ENCODE measurements at places on chromosomes 6 and 20.
A peak's percentile ranks its signal among the peaks of the same experiment; 100 is the strongest.

DNA sequence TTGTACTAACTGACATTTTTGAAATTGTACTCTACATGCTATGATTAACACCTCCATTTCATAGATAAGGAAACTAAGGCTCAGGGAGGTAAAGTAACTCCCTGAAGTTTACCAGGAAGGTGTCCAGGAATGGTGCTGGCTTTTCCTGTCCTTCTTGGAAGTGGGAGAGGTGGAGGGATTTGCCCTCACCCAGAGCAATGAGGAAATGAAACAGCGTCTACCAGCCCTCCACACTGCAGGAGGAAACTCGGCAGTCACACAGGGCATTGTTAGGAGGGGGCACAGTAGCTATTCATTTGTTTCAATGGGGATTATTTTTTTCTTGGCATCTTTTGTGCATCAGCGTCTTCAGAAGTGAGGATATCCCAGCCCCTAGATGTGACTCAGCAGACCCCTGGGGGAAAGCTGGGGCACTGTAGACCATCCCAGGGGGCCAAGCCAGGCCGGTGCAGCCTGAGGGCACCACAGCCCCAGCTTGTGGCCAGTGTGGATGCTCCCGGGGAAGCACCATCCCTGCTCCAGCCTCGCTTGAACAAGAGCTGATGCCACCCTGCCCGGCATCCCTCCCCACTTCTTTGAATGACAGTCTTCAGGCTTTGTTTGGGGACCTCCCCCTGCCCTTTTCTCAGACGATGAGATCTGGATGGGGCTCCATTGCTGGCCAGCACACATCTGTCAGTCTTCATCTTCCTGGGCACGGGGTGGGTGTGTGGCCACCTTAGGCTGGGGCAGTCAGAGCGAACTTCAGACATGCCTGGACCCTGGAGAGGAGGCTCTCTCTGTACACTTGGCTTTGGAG, 224.4 kb upstream of the PMEPA1 start:
- DNase-seq, result no peak

GRCh38 chr20:32352121-32352720, 5.9 kb upstream of the ASXL1 start:
- DNase-seq, result no peak

DNA sequence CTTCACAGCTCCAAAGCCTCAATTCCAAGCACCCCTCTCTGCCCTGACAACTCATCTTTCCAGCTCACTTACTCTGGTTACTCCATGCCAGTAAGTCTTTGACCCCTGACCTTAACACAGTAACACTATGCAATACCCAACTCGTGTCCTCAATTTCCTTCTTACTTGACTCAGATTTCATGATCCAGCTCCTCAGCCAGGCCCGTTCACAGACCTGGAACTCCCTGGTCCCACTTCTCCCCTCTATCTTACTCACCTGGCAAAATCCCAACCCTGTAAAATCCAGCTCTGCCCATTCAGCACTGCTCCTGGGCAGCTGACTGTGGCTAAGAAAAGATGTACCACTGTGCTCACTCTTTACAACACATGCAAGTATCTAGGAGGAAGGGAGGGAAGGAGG, 7.9 kb downstream of the GNL1 start:
- no peak for DNase-seq

- no peak for DNase-seq
Measured at GRCh38 chr6:70864401-70864800, 92.5 kb downstream of the B3GAT2 start.

DNA sequence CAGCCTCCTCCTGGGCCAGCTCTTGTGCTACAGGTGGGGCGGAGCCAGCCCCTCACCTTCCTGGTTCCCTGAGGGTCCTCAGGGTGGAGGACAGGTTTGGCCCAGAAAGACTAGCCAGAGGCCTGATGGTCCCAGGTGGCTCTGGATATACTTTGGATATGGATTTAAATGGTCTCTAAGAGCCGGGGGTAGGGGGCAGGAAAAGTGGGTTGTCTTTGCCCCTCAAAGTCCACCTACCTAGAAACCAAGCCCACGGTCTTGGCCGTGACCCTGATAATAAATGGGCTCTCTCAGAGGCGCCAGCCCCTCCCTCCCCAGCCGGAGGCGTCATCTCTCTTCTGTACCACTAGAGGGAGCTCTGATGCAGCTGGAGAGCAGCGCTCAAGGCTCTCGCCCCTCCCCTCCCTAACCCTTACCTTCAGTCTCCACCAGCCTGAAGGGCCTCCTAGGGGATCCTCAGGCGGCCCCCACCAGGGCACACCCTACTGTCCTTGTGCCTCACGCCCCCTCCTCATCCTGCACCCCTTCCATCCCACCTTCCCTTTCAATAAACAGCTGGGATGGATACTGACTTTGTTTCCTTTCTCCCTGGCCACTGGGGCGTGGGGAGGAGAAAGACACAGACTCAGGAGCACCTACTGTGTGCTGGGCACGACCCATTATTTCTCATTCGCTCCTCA, 7.5 kb downstream of the NRSN2 start:
- DNase-seq, result peak; percentile 83

GRCh38 chr6:12289365-12289919, 719 bp upstream of the EDN1 start:
- DNase-seq, result peak; percentile 91

DNA sequence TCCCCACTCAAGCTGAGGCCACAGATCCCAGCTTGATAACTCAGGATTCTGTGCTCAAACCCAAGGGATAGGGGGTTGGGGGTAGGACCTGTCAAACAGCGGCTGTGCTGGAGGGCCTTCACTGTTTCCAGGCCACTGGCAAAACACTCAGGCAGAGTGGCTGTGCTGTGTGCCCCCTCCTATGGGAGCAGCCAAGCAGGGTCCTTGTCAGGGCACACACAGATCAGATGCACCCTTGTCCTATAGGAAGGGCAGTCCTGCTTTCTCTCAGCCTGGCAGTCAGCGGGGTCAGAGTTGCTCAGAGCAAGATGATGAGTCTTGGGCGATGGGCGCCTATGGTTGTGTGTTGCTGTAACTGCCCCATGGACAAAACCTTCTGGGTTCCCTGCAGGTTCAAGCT, 554.8 kb downstream of the TBC1D32 start:
- DNase-seq, result no peak

- no peak for DNase-seq
Measured at GRCh38 chr6:52124126-52125121, 37.0 kb upstream of the PKHD1 start.

DNA sequence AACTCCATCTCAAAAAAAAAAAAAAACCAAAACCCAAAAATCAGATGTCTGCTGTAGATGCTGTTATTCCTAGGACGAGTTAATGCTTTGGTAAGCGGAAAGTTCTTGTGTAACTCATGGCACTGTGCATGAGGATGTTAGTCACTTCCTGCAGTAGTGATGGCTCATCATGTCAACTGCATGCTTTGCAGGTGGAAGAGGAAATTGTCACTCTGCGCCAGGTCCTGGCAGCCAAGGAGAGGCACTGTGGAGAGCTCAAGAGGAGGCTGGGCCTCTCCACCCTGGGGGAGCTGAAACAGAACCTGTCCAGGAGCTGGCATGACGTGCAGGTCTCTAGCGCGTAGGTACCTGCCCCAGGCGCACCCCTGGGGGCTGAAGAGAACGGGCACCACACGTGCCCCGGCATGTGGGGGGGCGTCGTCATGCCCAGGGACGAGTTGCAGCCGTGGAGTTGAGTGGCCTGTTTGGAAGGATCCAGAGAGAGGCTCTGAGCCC, 8.5 kb downstream of the TPD52L2 start:
- no peak for DNase-seq

DNA sequence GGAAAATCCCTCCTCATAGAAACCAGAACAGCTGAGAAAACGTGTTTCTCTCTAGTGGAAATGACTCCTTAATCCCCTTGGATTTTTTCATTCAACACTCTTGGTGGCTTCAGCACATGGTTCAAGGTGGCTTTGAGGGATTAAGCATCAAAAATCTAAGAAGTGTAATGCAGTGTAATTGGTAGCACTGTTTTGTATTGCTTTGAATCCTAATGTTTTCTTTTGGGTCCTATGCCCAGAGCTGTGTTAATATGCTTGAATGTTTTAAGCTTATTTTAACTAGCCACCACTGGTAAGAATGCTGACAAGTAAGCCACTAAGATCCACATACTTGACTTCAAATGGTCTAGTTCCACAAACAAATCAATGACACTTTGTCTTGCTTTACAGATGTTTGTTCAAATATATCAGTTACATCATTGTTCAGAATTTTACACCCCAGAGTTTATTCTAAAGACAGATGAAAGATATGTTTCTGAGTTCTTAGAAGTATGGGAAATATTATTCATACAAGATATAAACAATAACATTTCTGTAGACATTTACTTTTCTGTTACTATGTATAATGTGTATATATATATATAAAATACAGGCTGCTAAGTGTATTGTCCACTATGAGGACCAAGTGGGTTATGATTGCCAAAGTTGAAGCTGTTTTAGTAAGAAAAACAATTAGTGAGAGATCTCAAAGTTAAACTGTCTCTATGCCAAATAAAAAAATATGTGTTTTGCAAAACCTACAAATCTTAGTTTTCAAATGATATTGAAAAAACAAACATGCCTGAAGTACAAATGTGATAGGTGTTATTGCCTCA, 220.8 kb downstream of the OGFRL1 start:
- DNase-seq, result no peak

GRCh38 chr20:62362991-62363919, 3.9 kb downstream of the LAMA5 start:
- peak; percentile 54 for DNase-seq

- no peak for DNase-seq
Measured at GRCh38 chr6:43717389-43717788, 29.8 kb upstream of the MRPS18A start.

- no peak for DNase-seq
Measured at GRCh38 chr20:47982574-47983360, 197.5 kb upstream of the SULF2 start.

GRCh38 chr6:26230351-26230750, 134.6 kb upstream of the BTN3A2 start:
- DNase-seq, result no peak

- DNase-seq, result no peak
Measured at GRCh38 chr20:57397693-57398108, 6.5 kb downstream of the RBM38 start.

DNA sequence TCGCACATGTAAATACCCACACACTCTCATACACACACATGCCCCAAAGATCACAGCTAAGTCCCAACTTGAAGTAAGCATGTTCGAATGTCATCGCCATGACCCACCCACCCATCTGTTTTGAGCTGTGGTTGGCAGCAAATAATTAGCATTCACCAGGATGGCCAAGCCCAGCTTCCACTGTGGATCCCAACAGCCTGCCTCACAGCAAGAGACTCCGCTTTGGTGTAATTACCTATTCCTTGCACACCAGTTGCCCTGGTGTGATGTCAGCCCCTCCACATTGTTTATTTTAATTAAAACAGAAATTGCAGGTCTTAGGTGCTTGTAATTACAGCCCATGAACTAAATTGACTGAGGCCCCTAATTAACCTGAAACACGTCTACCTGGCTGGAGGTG, 81.1 kb downstream of the MAFB start:
- DNase-seq, result no peak

DNA sequence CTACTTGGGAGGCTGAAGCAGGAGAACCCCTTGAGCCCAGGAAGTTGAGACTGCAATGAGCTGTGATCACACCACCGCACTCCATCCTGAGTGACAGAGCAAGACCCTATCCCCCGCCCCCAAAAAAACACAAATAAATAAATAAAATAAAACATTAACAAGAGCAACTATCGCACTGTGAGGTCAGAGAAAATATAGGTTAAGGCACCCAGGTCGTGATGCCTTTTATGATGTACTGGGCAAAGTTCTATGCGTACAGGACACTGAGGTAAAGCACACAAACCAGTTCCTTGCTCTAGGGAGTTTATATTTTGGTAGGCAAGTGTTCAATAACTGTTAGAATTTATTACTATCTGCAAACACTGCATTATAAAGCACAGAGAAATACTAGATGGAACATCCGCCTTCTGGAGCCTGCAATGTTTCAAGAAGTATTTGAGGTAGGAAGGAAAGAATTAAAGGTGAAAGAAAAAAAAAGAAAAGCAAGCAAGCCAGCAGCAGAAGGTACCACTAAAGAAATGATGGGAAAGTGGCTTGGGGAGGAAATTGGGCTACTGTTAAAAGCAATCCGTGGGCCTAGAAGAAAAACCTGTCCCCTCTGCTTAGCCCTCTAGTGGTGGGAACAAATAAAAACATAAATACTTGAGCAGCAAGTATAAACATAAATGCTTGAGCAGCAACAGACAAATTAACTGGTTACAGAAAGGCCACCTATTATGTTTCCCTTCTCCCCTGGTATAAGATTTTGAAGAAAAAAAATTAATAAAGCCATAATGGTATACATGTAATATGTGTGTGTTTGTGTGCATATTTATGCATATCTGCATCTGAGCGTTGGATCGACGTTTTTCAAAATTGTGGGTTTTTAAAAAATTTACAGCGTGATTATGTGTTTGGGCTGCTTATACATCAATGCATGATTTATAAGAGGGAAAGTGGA, 128.0 kb downstream of the PHACTR1 start:
- peak; percentile 38 for DNase-seq

DNA sequence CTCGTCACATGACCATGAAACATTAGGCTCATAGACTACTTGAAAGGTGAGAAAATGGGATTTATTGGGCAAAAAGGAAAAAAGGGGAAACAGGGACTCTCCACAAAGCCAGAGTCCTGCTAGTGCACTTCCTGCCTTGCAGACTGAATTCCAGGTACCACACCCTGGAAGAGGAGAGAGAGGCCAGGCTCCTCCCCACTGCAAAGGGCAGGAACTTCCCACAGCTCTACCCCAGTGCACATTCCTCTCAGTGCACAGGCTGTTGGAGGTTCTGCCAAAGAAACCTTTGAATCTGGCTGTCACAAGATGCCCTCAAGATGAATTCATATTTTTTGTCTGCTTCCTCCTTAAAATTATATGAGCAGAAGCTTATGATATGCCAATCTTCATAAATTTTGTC, 920.4 kb upstream of the GJE1 start:
- DNase-seq, result peak; percentile 64

- DNase-seq, result no peak
Measured at GRCh38 chr6:36656441-36656840, 22.1 kb upstream of the CDKN1A start.
